ENCODE measurements at places on chromosomes 1 and 21. TPM values are rescaled to one million over a fixed set of nuclear protein-coding genes. Genes with fewer than 3 reads are reported as not detected.

DVL1 gene
- 46.0 TPM for total RNA-seq

FBXO44 gene
- total RNA-seq: 28.6 TPM

SGIP1 gene
- total RNA-seq: 100 TPM

PTPN7 gene
- 0.09 TPM for total RNA-seq

KRTAP19-1 gene
- total RNA-seq: not detected

- peak; percentile 22 for DNase-seq
Observed at GRCh38 chr1:31666263-31666963, 21.7 kb upstream of the PEF1 start.

DNA sequence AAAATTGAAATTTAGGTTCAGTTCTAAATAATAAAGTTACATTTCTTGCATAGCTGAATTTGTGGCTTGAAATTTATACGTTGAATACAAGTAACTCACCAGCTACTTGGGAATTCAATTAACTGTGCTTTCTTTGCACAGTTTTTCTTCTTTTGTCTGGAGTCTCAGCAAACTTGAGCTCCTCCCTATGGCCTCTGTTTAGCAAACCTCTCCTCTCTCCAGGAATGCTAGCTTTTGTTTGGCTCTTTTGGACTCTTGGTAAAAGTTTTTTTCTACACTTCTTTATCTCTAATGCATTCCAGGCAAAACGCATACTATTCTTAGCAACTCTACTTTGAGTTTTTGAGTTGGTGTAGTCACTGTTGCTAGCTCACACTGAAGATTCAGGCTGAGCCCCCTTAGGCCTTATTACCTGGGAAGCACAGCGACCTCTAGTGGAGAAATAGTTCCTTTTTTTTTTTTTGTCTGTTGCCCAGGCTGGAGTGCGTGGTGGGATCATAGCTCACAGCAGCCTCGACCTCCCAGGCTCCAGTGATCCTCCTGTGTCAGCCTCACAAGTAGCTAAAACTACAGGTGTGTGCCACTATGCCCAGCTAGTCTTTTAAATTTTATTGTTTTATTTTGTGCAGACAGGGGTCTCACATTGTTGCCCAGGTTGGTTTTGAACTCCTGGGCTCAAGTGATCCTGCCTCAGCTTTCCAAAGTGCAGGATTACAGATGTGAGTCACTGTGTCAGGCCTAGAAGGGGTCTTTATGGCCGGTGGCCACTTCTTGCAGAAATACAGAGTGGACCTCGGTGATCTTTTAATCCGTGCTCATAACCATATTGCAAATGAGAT is 61.7 kb downstream of the CASQ2 start:
- DNase-seq: no peak

GRCh38 chr1:108691942-108692723 is at the start of gene PRPF38B:
Gene PRPF38B (plus strand): TSS chr1:108692310. CDS start chr1:108692592, 282 bp downstream.
- DNase-seq: peak; percentile 94

- DNase-seq: no peak
Observed at GRCh38 chr1:167328816-167329483, 108.3 kb downstream of the POU2F1 start.

DNA sequence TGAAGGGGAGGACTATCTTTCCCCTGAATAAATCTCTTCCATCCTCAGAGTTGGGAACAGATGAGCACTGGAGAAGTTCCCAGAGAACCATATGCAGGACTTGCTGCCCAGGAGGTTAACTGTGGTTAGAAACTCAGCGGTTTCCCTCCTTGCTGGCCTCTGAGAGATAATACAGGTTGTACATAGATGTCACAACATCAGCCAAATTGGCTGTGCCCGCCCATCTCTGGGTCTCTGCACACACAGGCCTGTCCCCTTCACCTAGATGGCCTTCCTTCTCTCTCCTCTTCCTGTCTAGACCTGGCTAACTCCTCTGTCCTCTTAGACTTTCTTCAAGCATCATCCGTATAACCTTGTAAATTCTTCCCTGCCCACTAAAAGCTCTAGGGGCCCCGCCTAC is 5.7 kb downstream of the RGS5 start:
- no peak for DNase-seq

GRCh38 chr1:2130156-2130555 is 64.4 kb downstream of the FAAP20 start:
- no peak for DNase-seq

DNA sequence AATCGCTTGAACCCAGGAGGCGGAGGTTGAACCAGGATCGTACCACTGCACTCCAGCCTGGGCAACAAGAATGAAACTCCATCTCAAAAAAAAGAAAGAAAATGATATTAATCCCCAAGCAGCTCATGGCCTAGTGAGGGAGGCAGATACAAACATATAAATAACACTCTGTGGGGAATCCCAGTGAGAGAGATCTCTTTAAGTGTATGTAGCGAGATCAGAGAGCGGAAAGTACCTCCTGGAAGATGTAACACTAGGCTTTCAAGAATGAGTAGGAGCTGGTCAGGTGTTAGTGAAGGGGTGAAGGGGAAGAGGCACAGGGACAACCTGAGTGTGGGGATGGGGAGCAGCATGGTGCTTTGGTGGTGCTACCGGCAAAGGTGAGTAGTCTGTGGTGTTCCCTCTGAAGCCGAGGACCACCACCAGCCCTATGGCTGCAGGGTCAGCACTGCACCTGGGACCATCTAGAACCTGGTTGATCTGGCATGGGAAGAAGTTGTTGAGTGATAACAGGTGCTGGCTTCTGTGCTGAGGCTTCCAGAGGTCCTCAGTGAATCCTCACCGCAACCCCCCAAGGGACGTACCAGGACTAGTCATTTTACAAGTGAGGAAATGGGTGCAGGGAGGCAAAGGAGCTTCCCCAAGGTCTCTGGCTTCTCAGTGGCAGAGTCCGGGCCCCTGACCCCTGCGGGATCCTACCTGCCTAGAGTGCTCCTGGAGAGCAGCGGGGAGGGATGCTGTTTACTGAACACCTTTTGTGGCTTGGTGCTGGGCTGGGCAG is 367.6 kb upstream of the VAMP3 start:
- no peak for DNase-seq

GRCh38 chr1:207670192-207670591 is 25.3 kb downstream of the CR1L start:
- no peak for DNase-seq

DNA sequence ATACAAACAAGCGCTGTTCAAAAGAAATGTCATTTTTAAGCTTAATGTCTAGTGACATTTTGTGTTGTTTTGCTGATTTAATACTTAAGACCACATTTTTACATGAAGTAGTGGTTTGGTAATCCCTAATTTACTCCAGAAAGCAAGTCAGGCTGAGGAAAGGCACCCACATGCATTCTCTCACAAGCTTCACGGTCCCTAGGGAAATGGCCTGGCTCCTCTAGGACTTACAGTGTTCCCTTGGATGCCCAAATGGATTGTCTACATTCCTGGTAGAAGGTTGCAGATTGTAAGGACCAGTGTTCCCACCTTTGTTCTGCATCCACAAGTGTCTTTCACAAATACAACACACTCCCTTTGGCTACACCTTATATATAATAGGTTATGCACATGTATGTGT is 9.5 kb downstream of the GPSM2 start:
- DNase-seq: no peak

- DNase-seq: no peak
Observed at GRCh38 chr21:45004059-45004422, 64.2 kb downstream of the SLX9 start.

Measured in cerebellum (tissue), 4 donors.